ENCODE measurements at places on chromosomes 16 and 17.

DNA sequence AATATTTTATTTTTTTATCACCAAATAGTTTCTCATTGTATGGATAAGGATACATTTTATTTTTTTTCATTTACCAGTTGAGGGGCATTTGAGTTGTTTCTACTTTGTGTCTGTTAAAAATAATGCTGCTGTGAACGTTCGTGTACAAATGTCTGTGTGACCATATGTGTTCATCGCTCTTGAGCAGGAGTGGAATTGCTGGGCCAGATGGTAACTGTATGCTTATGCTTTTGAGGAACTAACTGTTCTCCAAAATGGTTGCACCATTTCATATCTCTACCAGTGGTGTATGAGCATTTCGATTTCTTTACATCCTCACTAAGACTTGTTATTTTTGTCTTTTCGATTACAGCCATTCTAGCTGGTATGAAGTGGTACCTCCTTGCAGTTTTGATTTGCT, 212.5 kb upstream of the N4BP1 start:
- no peak for DNase-seq

DNA sequence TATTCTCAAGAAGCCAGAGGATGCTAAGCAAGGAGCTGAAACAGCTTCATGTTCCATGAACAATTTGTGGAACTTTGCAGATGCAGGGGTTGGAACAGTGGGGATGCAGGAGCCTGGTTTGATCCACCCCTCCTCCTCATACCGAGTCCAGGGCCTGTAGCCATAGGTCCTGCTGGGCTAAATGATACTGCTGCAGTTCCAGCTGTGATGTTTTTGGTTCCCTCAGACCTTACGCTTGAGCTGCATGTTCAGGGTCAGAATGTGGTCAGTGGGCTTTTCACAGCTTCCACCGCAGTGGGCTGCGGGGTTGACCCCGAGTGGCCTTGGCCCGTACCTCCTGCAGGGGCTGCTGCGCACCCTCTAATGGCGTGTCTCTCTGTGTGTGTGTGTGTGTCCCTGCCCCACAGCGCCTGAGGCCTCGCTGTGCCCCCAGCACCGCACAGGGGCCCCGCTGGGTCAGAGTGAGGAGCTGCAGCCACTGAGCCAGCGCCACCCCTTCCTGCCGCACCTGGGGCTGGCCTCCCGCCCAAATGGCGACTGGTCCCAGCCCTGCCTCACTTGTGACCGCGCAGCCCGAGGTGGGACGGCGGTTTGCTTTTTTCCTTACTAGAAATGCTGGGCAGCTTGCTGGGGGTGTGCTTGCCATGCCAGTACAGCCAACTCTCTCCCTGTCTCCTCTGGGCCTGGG, 48.2 kb downstream of the EPN2 start:
- DNase-seq, result no peak

- DNase-seq, result no peak
These were observed 15.6 kb downstream of the C16orf90 start for GRCh38 chr16:3479654-3480216.

- no peak for DNase-seq
These were observed 27.6 kb downstream of the HELZ start for GRCh38 chr17:67217446-67217845.

- DNase-seq, result no peak
These were observed 677 bp downstream of the SULT1A2 start for GRCh38 chr16:28596115-28596630.

DNA sequence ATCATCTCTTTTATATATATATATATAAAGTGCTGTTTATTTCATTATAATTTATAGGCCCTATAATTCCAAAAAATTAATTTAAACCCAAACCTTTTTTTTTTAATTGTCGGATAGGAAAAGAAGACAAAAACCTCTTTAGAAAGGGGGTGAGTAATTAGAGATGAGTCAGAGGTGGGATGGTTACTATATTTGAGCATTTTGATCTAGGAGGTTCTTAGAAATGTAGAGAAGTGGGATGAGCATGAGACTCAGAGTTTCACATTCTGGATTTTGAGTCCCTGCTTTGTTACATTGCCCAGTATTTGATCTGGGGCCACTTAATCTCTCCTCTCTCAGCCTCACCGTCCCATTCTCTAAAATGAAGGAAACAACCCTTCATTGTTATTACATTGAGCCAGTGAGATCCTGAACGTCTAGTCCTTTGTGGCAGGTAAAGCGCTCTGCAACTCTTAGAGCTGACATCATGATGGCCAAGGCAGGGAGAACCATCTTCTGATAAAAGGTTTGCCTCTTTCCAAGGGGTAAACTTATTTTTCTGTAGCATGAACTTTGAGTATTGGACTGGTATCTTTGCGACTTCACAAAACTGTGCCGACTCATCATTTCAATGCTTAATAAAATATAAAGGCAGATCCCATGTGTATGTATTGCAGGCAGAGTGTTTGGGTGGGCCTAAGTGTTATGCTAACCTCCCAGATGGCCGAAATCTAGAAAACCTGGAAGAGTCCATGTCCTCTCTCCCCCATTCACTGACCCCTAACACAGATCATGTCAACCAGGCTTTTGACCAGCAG, 21.3 kb downstream of the HS3ST3B1 start:
- DNase-seq, result no peak

- DNase-seq, result no peak
These were observed 15.5 kb downstream of the CX3CL1 start for GRCh38 chr16:57387598-57388354.

DNA sequence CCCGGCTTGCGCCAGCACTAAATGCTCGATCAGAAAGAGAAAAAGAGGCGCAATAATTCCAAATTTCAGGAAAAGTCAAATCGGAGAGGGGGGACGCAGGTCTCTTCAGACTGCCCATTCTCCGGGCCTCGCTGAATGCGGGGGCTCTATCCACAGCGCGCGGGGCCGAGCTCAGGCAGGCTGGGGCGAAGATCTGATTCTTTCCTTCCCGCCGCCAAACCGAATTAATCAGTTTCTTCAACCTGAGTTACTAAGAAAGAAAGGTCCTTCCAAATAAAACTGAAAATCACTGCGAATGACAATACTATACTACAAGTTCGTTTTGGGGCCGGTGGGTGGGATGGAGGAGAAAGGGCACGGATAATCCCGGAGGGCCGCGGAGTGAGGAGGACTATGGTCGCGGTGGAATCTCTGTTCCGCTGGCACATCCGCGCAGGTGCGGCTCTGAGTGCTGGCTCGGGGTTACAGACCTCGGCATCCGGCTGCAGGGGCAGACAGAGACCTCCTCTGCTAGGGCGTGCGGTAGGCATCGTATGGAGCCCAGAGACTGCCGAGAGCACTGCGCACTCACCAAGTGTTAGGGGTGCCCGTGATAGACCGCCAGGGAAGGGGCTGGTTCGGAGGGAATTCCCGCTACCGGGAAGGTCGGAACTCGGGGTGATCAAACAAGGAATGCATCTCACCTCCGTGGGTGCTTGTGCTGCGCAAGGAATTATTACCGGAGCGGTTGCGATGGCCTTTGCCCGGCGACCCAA, 4.0 kb upstream of the DLX4 start:
- DNase-seq, result no peak

- DNase-seq, result no peak
These were observed 18.3 kb downstream of the POLR3K start for GRCh38 chr16:35011-35677.

- no peak for DNase-seq
These were observed 14.9 kb downstream of the TFAP4 start for GRCh38 chr16:4257646-4258556.

DNA sequence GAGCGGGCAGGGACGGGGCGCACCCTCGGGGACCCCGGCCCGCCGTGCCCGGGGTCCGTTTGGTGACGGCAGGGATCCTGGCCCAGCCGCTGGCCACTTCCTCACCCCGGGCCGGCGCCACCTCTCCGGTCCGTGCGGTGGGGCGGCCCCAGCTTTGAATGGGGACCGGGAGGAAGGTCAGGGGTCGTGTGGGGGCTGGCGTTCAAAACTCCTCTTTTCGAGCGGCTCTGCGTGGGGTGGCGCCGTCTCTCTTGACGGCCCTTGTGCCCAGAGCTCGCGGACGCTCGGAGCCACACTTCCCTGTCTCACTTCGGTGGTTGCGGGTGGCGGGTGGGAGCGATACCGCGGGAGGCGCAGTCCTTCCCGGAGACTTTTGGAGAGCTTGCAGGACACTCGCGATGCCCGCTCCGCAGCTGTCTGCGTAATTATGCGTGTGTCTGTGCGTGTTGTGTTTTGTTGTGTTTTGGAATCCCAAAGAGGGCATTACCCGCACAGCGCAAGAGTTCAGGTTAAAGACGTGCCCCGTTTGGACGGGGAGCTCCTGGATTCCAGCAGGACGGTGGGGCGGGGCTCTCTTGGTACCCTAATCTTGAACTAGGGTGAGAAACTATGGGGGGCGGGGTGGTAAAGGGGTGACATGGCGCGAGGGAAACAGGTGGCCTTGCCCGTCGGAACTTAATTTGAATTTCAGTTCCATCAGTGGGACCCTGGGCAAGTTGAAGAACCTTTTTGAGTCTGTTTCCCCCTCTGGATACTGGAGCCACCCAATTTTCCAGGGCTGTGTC, 637 bp downstream of the PLCG2 start:
- DNase-seq, result peak; percentile 23

DNA sequence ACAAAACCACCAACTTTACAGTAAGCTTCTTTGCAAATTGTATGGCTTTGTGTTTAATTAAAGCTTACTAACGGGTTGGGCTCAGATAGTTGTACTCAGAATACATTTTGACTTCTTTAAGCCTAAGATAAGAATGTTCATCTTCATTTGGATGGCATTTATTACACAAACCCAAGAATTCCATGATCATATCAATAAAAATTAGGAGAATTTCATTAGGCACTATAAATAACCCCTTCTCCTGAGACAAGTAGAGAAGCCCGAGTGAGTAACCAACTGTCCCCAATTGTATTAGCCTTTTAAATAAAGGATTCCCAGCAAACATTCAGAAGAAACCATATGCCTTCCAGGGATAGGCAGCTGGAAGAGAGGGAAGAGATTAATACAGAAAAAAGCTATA, 504.7 kb downstream of the KCNJ2 start:
- DNase-seq, result no peak

GRCh38 chr17:17073581-17074403, 31.5 kb downstream of the MPRIP start:
- no peak for DNase-seq

DNA sequence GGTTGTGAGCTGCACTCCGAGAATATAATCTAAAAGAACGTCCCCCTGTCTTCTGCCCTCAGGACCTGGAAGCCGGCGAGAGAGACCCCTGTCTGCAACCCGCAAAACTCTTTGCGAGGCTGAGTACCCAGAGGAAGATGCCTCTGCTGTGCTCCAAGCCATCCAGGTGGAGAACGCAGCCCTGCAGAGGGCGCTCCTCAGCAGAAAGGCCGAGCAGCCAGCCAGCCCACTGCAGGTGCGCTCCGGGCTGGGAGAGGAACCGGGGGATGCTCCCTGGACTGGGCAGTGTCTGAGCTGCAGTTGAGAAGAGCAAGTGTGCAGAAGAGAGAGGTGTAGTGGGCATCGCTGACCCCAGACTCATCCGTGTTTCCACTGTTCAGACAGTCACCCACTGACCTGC, 148.3 kb downstream of the KATNIP start:
- no peak for DNase-seq

DNA sequence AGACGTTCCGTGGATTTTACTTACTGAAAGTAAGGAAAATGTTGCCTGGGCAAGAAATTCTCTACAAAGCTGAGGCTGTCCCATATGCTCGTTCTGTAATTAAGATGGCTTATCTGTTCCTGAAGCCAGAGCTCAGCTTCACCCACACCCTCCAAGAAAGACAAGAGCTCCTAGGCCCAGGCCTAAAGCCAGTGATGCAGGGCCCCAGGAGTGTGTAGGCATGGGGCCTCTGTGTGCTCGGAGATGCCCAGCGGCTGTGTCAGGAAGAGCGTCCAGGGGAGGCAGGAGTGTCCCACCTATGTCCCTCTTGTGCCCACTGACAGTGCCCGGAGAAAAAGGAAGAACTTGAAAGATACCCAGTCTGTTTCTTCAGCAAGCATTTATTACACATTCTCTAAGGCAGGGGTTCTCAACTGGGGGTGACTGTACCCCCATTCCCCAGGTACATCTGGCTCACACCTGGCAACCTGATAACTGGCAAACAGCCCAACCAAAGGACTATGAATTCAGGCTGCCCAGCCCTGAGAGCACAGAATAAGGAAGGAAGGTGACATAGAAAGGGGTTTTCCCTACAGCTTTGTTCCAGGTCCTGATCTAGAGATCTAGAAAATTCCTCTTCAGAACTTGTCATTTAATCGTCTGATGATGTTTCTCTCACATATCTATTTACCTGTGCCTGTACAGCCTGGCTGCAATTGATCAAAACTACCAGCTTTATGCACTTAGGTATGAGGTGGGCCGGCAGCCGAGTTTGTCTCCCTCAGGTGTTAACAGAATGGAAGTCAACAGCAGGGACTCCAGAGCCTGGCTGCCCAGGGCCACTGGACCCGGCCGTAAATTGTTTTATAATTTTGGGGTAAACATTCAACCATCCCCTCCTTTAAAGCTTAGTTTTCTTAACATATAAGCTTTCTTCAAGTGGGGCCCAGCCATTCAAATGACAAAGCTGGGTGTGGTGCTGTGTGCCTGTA, 12.0 kb downstream of the SNN start:
- DNase-seq, result no peak

DNA sequence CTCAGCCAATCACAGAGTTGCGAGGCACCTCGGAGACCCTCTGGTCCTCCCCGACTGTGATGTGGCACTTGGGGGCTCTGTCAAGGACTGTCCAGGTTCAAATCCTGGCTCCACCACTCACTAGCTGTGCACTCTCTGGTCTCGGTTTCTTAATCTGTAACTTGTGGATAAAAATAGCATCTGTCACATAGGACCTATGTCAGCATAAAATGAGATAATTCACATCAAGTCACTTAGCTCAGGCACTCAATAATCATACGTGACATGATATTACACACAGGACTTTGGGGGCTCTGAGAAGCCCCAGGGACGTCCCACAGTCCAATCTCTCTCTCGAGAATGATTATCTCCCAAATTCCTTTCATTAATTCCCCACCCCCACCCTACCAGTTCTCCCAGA, 166.4 kb downstream of the COPRS start:
- DNase-seq, result no peak

DNA sequence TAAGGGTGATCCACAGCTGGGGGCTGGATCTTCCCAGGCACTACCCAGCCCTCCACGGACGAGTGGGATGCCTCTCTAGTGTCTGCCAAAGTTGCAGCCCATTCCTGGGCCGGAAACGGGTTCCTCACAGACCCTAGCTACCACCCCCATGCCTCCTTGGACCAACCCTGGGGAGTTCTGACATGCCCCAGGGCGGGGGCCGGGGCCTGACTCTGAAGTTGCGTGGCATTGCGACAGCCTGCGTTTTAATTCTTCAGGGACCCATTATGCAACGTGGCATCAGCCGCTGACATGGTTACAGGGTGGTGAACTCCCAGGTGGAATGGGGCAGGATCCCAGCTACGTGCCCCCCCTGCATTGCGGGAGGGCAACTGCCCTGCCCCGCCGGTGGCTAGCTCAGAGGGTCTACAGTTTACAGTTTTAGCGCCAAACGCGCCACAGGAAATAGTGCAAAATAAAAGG, 2.7 kb downstream of the CBX4 start:
- DNase-seq, result no peak

- no peak for DNase-seq
These were observed 30.5 kb downstream of the NSMCE1 start for GRCh38 chr16:27238016-27238587.
